ENCODE measurements at places on chromosomes 5 and 9.

DNA sequence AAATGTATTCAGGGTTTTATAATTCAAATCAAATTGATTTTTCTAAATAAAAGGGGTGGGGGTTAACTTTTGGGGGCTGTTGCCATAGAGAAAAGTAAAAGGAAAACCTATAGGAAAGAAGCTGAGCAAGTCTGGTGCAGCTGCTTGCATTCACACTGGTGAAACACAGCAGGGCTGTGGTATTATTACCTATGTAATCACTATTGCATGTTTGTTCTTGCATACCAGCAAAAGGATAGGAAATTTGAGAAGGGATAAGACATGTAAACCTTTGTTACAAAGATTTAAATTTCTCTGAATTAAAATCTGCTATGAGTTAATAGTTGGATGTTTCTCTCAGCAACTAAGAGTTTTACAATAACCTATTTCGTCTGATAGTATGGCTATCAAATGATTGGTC lies 346.7 kb downstream of the EFNA5 start:
- DNase-seq = no peak

DNA sequence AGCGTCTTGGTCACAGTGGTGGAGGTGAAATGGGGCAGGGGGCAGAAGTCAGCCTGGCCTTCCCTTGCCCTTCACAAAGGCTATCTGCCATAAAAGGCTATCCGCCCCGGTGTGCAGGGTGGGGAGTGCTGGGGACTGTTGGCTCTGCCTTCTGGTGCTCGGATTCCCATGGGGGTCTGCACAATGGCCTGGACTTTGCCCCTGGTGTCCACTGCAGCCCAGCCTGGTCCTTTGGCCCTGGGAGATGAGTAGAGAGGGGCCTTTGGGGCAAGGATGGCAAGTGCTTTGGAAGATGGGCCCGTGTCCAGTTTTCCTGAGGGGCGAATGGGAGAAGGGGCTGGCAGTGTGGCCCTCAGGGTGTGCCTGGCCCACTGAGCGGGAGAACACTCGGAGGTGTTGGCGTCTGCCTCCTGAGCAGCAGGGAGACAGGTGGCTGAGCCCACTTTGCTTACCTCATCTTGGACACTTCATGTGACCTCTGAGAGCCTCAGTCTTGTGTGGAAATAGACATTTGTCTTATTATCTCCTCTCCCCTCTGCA lies 69.9 kb downstream of the HSPA4 start:
- DNase-seq = no peak

DNA sequence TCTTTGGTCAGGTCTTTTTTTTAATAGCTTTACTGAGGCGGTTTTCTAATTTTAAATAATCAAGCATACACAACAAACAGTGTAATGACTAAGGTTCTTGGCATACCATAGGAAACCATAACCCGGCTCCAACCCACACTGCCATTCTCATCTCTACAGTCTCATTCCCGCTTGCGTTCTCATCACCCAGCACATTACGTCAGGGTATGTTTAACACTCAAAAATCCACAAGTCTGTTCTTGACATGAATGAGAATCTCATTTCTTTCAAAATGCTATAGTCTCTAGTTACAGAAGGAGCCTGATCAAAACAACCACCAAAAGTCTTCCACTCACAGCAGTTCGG lies 505 bp downstream of the C5orf34 start:
- DNase-seq = no peak

- DNase-seq = no peak
These were observed 13.0 kb upstream of the SUSD3 start for GRCh38 chr9:93045521-93045920.

DNA sequence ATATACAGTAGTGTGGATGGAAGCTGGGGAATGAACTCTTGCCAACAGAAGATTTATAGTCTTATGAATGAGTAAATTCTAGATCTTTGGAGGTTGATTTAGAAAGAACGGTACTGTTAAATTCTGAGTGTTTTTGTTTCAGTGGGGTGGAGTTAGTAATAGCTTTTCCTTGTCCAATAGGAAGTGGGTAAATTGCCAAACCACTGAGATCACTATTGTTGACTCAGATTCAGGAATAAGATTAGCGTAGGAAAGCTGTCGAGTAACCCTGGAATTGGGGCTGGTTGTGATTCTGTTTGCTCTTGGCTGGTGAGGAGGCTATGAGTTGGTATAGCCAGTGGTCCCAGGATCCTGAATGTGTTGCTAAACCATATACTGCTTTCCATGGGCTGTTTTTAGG lies 155.6 kb downstream of the ARHGAP26 start:
- DNase-seq = no peak

GRCh38 chr9:91282292-91282691 lies 79.4 kb downstream of the AUH start:
- DNase-seq = no peak

DNA sequence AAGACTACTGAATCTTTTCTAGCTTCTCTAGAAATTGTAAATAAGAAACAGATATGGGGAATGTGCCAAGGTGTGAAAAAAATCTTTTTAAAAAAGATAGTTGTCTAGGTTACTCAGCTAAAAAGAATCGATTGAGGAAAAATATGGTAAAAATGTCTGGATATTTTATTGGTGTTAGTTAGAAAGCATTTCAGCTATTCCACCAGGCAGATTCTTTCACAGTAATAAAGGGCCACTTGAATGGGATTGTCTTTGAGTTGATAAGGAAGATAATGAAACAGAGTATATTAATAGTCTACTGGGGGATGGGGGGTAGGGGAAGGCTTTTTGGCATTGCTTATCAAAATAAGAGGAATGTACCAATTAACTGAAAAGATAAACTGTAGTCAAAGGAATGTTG lies 51.9 kb downstream of the SLIT3 start:
- no peak for DNase-seq

- peak; percentile 32 for DNase-seq
These were observed 147.0 kb upstream of the RASA1 start for GRCh38 chr5:87120518-87121303.

GRCh38 chr9:111853450-111853827 lies 43.2 kb upstream of the UGCG start:
- no peak for DNase-seq

DNA sequence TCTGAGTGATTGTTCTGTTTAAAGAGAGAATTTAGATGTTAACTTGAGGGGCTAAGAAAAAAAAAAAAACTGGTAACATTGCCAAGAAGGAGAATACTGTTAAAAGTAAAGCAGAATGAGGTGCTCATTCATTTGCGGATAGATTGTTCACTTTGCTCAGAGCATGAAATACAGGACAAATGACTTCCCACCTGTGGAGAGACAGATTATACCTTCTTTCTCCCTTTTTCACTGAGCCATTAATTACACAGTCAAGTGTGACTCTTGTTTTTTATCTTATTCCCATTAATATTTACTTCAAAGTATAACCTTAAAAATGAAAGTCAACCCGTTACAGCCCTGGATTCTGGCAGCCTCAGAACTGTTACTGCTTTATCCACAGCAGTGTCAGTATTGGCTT lies 264.5 kb downstream of the TAF11L14 start:
- no peak for DNase-seq

- no peak for DNase-seq
These were observed 9.6 kb upstream of the MSH3 start for GRCh38 chr5:80644900-80645299.

DNA sequence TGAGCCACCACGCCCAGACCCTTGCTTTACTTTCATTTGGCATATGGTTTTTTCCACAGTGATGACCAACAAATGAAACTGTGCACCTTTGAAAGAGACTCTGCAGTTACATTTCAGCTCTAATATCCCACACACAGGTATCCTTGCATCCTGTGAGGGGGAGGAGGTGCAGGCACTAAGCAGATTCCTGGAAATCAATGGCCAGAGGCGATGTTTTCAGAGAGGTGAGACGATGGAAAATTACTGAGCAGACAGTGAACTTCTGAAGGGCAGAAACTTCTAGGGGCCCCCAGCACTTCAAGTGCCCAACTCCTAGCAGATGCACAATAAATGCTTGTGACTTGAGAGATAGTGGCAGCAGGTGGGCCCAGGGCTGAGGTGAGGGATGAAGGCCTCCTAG lies 29.8 kb upstream of the GNE start:
- no peak for DNase-seq

DNA sequence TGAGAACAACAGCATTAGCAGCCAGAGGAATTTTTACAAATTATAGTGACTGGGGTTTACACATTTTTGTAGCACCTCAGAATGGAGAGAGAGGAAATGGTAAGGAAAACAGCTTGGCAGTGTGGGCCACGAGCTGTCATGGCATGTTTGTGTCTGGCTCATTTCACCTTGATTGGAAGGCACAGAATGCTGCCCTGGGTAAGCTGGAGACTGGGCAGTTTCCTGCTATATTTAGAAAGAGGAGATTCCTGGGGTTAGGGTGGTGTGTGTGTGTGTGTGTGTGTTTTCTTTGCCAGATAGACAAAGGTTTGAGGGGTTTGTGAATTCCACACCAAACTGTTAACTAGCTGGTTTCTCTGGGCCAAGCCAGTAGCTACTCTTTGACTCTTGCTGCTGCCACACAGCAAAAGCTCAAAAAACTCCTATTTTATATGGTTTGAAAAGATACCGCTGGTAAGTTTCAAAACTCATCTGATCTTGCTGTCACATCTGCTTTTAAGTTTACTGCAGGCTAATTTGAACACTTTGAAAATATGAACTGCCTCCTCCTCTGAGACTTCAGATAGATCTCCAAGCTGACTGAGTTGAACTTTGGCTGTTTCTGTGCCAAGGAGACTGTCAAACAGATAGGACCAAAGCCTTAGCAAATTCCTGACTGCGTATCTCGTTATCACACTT lies 9.1 kb downstream of the ARHGAP26 start:
- DNase-seq = peak; percentile 38

DNA sequence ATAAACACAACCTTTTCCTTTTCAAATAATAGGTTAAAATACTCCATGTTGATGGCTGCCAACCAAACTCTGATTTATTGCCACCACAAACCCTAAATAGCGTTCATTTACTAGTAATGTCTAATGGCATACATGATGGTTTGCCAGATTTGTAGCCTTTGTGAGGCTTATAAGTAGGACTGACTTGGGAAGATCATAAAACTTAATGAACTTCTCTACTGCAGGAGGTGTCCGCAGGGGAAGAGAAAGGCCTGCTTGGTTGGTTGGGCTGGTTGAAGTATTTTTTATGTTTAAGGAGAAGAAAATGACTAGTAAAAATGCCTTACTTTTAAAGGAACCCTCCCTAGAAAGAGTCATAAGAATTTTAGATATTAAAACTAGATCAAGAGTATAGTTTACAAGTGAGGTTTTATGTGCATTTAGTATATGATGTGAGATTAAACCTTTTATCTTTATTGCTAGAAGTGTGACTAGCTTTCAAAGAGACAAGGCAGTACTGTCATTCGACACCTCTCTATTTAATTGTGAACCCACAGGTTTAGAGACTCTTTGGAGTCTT lies 5.0 kb downstream of the PBX3 start:
- DNase-seq = no peak

DNA sequence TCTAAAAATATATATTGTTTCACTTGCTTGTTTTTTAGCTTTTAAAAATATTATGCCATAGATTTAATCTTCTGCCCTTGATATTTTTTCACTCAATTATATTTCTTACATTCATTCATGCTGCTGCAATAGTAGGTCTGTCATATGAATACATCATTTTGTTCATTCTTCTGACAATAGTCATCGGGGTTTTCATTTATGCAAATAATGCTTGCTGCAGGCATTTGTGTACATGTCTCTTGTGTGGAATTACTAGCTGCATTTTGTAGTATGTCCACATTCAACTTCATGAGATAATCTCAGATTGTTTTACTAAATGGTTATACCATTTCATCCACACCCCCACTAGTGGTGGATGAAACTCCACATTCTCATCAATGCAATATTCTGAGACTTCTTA lies 5.3 kb upstream of the PLPP1 start:
- no peak for DNase-seq

- DNase-seq = no peak
These were observed 134.8 kb downstream of the GABRG2 start for GRCh38 chr5:162202285-162202880.

DNA sequence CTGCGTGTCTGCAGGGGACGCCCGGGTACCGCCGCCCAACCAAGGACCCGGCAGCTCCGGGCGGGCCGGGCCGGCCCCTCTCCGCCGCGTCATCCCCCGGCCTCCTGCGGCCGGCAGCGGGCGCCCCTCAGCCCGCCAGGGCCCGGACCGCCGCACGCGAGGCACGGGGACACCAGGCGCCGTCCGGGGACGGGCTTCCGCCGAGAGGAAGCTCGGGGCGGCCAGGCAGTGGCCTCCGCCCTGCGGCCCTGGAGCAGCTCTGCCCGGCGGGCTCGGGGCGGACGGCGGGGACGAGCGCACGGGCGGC lies 373 bp downstream of the FBXW5 start:
- no peak for DNase-seq

GRCh38 chr5:117333011-117333410 lies 758.4 kb upstream of the SEMA6A start:
- DNase-seq = no peak

DNA sequence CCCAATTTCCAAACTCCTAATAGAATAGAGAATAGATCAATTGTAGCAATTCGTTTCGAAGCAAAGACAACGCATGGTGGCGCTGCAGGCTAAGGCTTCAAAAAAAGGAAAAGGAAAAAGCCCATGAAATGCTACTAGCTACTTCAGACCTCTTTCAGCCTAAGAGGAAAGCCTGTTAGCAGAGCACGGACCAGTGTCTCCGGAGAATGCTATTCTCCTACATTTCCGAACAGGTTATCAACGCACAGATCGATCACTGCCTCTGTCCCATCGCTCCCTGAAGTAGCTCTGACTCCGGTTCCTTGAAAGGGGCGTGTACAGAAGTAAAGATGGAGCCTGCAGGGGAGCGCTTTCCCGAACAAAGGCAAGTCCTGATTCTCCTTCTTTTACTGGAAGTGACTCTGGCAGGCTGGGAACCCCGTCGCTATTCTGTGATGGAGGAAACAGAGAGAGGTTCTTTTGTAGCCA lies at the start of gene PCDHB15:
Gene PCDHB15 (plus strand): TSS at position 146 of the 468 bp plus-strand sequence. CDS start 184 bp downstream, at position 330.
- peak; percentile 3 for DNase-seq

GRCh38 chr5:32852535-32852934 lies 141.4 kb downstream of the NPR3 start:
- peak; percentile 44 for DNase-seq

DNA sequence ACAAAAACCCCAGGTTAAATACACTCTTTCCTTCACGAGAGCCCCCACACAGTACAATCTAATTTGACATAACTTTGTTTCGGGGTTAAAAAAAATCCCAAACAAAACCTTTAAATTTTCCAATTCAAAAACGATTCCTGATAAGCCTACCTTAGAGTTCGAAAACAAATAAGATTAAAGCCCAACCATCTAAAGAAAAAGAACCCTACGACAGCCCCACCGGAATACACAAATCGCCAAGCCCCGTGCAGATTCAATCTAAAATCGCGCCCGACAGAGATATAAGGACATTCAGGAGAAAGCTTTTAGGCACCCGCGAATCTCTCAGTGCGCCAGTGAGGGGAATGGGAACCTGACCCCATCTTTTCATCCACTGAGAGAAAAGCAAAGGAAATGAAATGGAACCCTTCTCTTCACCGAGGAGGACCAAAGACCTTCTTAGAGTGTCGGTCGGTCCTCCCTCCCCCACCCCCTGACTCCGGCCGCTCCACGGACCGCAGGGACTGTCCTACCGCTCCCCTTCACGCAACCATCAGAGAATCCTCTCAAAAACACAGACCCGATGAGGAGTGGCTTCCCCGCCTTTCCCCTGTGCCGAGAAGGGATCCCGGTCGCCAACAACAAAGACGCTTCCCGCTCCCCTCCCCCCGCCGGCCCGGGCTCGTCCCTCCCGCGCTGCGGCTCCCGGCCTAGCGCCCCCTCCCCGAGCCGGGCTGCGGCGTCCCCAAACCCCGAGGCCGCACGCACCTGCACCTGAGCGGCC lies 925 bp downstream of the ABHD17B start:
- peak; percentile 45 for DNase-seq

- DNase-seq = no peak
These were observed 304.0 kb downstream of the PJA2 start for GRCh38 chr5:109105631-109106267.

- no peak for DNase-seq
These were observed 16.2 kb downstream of the KCNMB1 start for GRCh38 chr5:170372971-170373370.

Measured in hematopoietic multipotent progenitor cell treated with erythropoietin and hydrocortisone succinate and interleukin-3 and kit ligand, for 8 days (in vitro differentiated cells).